ENCODE measurements at places on chromosomes 2 and 18.

DNA sequence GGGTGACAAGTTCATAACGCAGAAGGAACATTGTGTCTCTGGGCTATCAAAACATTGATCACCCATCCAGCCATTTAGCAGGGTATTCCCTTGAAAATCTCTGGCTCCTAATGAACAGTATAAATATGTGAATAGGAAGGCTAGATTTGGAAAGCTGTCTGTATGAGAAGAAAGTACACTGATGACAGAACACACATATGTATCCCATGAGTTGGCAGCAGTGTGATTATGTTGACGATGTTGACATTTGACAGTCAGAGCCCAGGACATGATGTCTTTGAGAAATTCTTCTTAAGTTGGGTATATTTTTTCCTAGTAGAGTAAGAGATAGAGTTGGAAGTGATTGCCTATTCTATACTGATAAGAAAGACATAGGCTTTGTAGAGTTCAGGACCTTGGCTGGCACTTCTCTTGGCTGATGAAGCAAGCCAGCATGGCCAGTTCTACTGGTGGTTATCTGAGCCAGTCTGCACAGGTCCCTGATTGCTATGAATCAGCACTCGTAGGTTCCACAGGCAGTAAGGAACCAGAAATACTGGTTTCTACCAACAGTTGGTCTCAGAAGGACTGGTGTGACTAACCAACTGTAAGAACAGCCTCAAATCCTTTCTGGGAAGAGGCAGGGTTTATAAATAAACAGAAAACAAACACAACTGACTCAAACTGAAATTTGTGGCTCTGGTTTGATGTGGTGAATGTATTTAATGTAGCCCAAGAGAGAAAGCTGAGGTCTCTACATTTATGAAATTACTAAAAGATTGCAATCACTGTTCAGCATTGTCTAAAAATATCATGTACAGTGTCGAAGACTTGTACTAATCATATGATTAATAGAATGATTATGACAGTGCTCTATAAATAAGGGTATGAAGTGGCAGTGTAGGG lies 43.9 kb upstream of the RAPH1 start:
- DNase-seq, result peak; percentile 64

GRCh38 chr2:72833084-72833714 lies 7.4 kb upstream of the EXOC6B start:
- no peak for DNase-seq

DNA sequence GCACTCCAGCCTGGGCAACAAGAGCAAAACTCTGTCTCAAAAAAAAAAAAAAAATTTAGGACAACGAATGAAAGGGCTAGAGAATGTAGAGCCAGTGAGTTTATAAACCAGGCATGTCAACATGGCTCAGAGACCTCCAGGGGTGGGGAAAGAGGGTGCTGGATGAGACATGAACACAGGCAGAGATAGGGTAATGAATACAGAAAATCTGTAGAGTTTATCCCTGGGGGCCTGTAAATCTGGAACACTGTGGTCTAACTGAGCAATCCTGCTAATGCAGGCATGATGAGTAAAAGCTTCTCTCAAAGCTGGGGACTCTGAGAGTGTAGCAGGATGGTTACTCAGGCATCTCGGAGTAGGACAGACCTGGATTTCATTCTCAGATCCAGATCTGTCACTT lies 59.2 kb upstream of the IGFBP2 start:
- DNase-seq, result no peak

GRCh38 chr2:233820774-233821105 lies 33.6 kb downstream of the HJURP start:
- DNase-seq, result no peak

DNA sequence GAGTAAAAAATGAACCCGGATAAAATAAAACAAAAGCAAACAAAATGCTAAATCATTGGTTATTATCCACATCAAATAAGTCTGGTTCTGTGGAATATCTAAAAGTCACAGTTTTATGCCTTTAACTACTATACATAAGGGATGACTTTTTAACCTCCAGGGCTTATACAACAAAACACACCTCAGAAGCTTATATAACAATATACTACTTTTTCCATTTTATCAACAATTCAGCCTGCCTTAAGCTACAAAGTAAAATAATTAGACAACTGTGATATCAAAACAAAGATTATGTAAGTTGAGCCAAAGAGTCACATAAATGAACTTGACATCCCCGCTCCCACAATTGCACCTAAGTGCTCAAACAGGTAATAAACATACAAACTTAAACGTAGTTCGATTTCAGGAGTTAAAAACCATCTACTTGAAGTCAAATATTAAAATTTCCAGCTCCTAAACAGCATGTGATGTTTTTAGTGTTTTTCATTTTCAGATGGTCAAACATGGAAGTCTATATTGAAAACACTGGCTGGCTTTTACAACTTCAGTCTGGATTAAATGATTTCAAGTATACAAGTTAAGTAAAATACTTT lies 54.7 kb downstream of the ATIC start:
- no peak for DNase-seq
